ENCODE measurements at places on chromosomes 12 and 14. TPM values are rescaled to one million over a fixed set of nuclear protein-coding genes. Genes with fewer than 3 reads are reported as not detected.

Gene P2RX2
- total RNA-seq = not detected

Gene ATXN2
- total RNA-seq = 64.4 TPM

Gene ALX1
- not detected for total RNA-seq

Gene PHETA1
- 10.2 TPM for total RNA-seq

Gene ACOT4
- 1.8 TPM for total RNA-seq

Gene E2F7
- total RNA-seq = 0.24 TPM

Gene KLRF1
- 0.33 TPM for total RNA-seq

Gene DPPA3
- total RNA-seq = not detected

Gene AHNAK2
- total RNA-seq = 274 TPM

Gene KRT78
- total RNA-seq = not detected

Gene RFX4
- not detected for total RNA-seq

GRCh38 chr14:95495538-95496025, 20.9 kb downstream of the SYNE3 start:
- DNase-seq = peak; percentile 78

DNA sequence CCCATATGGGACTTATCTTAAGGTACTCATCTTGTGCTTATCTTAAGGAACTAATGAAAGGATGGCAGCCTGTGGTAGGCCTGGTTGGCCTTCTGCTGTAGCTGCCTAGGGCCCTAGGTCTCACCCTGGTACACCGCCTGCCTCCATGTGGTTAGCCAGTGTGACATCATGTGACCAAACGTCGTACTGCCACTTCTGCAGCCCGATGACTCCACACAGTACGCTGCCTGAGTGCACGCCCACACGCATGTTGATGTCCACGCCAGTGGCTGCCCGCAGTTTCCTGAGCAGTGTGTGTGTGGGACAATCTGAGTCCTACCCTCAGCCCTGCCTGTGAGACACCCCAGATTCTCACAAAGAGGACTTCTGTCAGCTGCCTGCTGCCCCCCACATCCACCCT, 5.1 kb downstream of the ADCY4 start:
- peak; percentile 88 for DNase-seq

DNA sequence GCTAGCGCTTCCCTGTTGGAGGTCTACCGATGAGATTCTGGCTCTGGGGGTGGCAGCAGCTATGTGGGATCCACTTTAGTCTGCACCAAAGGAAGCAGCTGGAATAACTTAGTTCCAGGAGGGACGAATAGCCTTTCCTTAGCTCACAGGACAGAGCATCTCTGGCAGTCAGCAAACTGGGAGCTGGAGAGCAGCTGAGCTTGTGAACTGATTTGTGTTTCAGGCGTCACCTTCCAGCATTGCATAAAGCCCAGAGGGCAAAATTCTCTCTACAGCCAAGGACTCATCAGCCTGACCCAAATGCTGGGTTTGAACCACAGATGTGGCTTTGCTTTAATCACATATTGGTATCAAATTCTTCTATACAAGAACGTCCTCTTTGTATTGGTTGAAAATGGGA, 81.9 kb upstream of the PELI2 start:
- DNase-seq = no peak

GRCh38 chr12:47721431-47721973, 3.8 kb downstream of the ENDOU start:
- DNase-seq = no peak

- DNase-seq = no peak
Measured at GRCh38 chr12:118356809-118357256, 15.9 kb downstream of the TAOK3 start.

- DNase-seq = peak; percentile 91
Measured at GRCh38 chr12:63844391-63845341, at the start of gene SRGAP1. Gene SRGAP1, plus strand, starts transcription at chr12:63844700. Its CDS starts 117 bp downstream, at chr12:63844817.

- peak; percentile 88 for DNase-seq
Measured at GRCh38 chr12:54201001-54201794, 12.4 kb upstream of the SMUG1 start.

DNA sequence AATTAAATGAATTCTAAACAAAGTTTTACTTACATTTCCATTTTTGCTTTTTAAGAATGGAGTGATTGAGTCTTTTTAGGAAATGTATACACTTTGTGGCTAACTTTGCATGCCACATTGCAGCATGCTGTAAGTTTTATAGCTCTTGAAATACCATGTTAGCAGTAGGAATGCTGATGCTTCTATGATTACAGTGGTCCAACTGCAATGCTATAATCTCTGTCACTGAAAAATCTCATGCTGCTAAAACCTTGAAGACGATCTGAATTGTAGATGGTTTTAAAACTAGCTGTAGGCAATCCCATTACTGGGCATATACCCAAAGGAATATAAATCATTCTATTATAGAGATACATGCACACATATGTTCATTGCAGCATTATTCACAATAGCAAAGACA, 127.6 kb downstream of the WIF1 start:
- DNase-seq = no peak

- no peak for DNase-seq
Measured at GRCh38 chr14:21526672-21527317, 649 bp upstream of the SALL2 start.

GRCh38 chr12:107242189-107242588, 148.8 kb upstream of the CRY1 start:
- no peak for DNase-seq

- DNase-seq = no peak
Measured at GRCh38 chr12:88893801-88894200, 313.5 kb upstream of the KITLG start.

- no peak for DNase-seq
Measured at GRCh38 chr12:58367041-58367440, 425.7 kb downstream of the ATP23 start.

- no peak for DNase-seq
Measured at GRCh38 chr12:47894068-47894467, 10.7 kb downstream of the VDR start.

DNA sequence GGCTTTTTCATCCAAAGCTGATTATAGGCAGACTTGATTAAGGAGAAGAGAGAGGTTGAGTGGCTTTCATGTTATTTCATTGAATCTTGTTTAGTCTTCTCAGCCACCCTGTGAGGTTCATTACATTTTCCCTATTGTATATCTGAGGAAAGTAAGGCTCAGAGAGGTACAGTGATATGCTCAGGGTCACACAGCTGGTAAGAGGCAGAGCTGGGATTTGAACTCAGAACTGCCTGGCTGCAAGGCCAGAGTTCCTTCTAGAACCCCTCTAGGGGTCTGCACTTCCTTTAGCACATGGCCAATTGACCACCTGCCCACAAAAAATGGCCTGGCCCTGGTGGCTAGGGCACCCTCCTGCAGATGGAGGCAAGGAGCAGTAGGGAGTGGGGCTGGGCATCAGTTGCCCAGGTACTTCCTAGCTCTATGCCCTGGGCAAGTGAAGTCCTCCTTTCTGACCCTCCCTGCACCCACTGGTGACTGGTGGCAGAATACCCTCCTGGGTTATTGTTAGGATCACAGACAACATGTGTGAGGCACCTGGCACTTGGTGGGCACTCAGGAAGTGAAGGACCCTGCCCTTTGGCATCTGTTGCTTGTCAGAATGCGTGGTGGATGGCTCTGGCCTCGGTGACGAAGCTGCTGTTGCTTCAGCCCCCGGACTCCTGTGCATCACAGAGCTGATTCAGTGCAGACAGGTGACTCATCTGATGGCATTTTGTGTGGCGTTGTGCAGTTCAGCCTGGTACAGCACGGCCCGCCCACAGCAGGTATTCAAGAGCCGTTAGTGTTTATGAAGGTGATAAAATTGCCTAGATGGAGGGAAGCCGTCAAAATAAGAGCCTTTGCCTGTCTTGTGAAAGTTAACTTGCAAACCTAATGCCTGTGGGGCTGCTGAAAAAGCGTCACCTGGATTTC, 115.8 kb downstream of the SLC25A47 start:
- DNase-seq = no peak

DNA sequence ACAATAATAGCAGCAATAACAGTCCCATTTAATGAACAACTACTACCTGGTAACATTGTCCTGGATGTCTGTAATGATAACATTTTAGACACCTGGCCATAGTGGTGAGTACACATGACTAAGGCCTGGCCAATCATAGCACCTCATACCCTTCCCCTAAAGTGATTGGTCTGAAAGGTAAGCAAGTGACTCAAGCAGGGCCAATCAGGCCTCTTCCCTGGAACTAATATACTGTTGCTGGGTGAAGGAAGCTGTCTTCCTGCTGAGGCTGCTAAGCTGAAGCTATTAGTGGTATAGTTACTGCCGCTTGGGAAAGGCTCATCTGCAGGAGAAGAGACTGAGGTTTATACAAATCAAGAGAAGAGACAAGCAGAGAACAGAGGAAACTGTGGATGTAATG, 18.7 kb upstream of the NOS1 start:
- DNase-seq = no peak

DNA sequence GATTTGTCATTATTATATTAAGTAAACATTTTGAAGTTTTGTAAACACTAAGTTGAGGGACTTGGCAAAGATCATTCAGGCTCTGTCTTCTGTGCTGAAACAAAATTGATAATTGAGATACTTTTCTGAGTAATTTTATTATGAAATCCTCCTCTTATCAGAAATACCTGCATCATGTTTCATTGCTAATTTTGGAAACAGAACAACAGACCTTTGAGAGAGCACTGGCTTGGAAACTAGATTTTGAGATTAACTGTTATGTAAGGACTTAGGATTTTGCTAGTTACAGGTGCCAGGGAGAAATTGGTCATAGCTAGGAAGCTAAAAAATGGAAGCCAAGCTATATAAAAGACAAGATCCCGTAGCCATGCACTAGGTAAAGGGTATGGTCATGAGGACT, 201.7 kb upstream of the DCN start:
- no peak for DNase-seq

- DNase-seq = no peak
Measured at GRCh38 chr14:74913986-74914573, 9.0 kb downstream of the RPS6KL1 start.

DNA sequence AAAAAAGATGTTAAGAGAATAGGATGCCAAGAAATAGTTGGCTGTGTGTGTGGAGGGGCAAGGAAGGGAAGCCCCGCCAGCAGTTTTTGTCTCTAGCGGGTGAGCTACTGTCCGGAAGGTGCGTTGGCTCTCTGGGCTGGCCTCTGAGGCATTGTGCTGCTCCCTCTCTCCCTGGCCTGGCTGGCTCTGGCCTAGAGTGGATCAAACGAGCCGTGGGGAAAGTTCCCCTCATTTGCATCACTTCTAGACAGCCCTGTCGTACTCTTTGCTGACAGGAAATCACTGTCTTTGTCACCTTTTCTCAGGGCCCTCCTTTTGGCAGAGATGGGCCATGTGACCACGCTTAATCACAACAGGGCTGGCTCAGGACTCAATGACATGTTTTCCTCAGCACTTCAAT, 236.1 kb upstream of the NPAS3 start:
- peak; percentile 89 for DNase-seq
